Lung (tissue), 17 donors: ENCODE measurements at places on chromosomes 13 and 19. TPM values are rescaled to one million over a fixed set of nuclear protein-coding genes. Genes with fewer than 3 reads are reported as not detected.
A peak's percentile ranks its signal among the peaks of the same experiment; 100 is the strongest.

GRCh38 chr13:68359105-68359504, 1129.0 kb upstream of the PCDH9 start:
- DNase-seq = no peak

GRCh38 chr13:22703601-22704209, 477.1 kb upstream of the SGCG start:
- no peak for DNase-seq

DNA sequence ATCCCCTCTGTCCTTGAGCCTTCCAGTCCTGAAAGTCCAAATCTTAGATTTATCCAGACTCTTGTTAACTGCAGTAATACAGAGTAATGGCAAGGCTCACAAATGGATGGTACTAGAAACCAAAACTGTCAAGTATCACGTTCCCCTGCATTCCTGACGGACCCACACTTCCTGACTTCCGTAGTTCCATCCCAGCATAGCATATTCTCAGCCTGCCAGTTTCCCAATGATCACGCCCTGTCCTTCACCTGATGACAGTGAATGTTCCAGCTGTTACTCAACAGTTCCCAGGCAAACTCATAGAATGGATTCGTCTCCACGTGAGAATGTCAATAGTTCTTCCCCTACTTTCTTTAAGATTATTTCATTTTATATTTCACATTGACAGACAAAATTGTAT, 33.6 kb downstream of the SLC7A1 start:
- DNase-seq = no peak

DNA sequence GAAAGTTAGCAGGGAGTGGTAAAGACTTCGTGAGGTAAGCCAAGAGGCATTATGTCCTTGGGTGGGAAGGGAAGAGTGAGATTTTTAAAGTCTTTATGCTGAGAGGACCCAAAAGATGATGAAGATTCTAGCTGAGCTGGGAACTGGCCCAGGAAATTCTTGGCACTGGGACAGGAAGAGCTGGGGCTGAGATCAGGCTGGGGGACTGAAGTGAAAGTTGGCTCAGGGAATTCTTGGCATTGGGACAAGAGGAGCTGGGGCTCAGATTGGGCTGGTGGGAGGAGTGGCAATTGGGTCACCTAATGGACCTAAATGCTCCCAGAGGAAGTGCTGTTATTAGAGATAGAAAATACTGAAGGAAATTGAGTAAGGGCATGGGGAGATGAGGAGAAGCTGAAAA, 8.8 kb downstream of the SCEL start:
- peak; percentile 98 for DNase-seq

Gene WDR87
- total RNA-seq = not detected

DNA sequence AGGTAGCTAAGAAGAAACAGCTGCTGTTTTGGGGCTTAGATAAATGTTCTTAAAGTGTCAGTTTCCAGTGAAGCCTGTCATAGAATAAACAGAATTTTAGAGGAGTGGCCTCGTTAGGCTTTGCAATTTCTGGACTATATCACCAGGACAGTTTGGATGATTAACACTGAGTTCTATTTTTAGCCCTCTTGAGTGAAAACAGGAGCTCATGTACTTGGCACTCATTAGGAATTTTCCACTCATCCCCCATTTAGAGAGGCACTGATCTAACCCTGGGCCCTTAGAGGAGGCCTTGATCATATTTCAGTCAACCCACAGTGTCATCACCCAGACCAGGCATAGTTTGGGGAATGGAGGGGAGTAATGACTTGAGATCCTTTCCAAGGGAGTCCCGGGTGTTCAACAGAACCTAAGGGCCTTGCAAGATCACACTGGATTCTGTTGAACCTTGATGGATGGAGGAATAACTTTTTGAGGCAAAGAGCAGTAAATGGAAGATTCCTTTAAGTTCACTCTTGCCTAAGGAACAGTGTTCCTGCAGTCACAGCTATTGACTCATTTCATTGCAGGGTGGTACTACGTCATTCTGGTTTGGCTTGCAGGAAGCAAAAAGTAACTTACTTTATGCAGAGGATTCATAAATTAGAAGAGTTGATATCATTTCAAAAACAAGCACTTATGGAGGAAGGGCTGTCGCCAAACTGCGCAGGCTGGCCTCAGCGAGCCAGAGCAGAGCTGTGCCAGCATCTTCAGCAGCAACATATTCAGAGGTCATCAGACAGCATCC, 160.2 kb downstream of the SLC7A1 start:
- DNase-seq = peak; percentile 60

Gene ZNF560
- total RNA-seq = not detected

DNA sequence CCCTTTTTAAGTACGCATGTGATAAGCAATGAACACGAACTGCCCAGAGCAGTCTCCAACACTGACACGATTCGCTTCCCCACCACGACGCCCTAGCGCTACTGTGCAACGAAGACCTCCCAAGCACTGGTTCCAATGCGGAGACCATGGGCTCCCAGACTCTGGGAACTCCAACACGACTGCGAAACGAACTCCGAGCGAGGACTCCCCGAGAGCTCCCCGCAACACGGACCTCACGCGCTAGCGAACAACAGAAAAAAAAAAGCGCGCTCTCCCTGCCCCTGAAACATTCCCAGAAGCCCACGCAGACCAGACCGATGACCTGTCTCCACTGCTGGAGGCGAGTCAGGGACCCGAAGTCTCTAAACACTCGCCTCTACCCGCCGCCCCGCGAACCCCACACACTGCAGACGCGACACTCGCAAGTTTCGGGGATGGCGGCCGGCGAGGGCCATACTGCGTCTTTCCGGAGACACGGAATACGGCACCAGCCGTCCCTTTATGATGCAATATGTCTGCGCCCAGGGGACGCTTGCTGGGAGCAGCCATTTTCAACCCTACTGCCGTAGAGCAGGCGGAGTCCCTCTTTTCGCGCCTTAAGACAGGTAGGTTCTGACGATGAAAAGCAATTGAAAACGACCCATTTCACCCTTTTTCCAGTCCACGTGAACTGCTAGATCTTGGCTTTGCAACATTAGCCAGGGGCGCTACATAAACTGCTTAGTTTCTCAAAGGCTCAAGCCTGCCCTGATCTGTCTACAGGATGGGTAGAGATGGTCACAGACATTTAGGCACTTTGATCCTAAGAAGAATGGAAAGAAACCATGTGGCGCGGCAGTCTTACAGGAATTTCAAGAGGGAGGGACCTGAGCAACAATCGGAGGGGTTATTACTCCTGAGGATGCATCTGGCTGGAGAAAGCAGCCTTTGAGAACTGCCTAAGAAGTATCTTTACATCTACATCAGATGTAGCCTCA, at the start of gene ZNF577:
Gene ZNF577, minus strand, starts transcription at position 430 of the 977 bp plus-strand sequence. CDS start 7,569 bp downstream, outside the sequence.
- peak; percentile 96 for DNase-seq

Gene SERP2
- 6.9 TPM for total RNA-seq

DNA sequence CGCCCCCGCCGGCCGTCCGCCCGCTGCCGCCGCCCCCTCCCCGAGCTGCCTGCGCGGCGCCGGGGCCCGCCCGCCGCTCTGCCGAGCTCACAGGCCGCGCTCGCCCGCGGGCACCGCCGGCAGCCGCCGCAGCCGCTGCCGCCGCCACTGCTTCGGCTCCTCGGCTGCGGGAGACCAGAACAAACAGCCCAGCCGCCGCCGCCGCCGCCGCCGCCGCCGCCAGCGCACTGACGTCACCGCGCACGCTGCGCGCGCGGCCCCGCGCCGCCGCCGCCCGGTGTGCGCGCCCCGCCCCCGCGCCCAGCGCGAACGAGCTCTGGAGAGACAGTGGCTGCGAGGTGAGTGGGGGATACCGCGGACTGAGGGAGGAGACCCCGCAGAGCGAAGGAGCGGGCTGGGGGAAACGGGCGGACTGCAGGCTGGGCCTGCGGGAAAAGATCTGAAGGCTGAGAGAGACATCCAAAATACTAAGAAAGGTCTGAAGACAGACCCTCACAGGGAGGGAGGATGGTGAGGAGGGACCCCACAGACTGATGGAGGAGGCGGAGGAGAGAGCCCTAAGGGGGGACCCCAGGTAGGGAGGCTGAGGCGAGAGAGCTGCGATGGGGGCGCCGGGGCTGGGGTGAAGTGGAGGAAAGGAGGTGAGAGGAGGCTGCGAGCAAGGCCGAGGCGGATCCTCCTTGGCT, at the start of gene BRD4:
Gene BRD4, minus strand, starts transcription at position 229 of the 686 bp plus-strand sequence. CDS start 59,440 bp downstream, outside the sequence.
- DNase-seq = peak; percentile 70

DNA sequence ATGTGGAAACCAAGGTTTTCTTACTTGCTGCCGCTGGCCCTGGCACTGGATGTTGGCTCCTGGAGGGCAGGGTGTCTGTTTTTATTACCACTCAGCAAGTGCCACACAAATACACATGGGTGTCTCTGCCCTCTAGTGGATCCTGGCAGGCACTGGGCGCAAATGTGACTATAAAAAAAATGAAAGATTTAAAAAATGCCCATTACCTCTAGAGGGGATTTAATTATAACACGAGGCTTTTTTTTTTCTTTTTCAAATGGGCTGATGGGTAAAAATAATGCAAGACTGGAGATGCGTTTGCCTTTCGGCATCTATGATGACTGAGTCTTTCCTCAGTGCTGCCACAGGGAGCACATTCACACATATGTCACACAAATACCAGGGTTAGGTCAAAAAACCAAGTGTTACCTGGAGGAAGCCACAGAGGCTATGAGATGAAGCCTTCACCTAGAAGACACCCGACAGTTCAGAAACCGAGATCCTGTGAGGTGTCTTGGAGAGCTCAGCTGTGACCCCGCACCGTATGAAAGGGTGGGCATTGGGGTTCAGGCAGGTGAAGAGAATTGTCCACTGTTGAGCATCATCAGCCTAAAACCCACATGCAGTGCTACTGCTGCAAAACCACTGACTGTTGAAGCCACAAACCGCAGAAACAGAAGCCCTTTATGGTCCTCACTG, 25.7 kb downstream of the CHAMP1 start:
- peak; percentile 13 for DNase-seq

Gene GIPC3
- 2.1 TPM for total RNA-seq

DNA sequence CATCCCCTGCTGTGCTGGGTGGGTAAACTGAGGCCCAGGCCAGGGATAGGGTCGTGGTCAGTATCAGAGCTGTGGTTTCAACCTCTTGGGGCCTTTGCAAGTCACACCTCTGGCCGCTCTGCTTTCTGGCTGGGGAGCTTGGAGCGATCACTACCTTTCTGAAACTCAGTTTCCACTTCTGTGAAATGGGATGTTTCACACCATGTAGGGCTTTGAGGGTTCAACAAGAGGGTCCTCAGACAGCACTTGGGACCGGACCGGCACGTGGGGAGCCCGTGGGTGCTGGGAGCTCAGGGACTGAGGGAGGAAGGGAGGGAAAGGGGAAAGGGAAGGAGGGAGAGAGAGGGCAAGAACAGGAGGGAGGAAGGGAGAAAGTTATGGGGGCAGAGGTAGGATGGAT, 21.1 kb downstream of the PGLS start:
- DNase-seq = no peak

Gene ZNF579
- 20.8 TPM for total RNA-seq
